ENCODE measurements at places on chromosomes 7 and 10.
A peak's percentile ranks its signal among the peaks of the same experiment; 100 is the strongest.

DNA sequence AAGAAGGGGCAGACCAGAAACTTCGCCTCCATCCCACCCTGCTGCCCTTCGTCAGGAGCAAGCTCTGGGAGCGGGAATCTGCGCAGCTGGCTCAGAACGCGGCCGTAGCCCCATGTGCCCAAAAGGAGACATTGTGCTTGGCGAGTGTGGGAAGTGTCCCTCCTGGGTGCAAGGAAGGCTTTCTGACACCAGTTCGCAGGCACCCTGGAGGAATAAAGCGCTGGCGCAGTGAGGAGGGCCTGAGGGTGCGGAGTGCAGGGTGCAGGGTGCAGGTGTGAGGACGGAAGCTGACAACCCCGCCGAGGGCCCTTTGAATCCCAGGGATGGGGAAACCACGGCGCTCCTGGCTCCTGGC, 811 bp downstream of the SLIT1 start:
- peak; percentile 33 for DNase-seq

- DNase-seq, result no peak
Observed at GRCh38 chr7:18637516-18637915, 142.0 kb downstream of the HDAC9 start.

- no peak for DNase-seq
Observed at GRCh38 chr7:116101704-116102103, 71.1 kb upstream of the TFEC start.

DNA sequence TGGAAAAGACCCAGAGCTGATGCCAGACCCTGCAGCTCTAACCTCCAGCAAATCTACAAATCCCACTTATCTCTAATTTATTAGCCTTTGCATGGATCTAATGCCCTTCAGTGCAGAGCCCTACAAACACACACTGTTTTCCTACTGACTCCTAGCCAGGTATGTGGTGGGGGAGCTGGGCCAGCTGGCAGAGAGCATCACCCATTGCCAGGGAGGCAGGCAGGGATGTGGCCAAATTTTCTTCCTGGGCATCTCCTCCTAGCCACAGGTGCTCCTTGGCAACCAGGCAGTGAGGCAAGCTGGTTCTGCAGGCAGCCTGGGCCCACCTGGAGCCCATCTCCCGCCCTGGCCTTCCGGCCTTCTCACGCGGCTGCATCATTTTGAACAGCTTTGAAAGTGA, 55.9 kb upstream of the EMX2 start:
- DNase-seq, result no peak

DNA sequence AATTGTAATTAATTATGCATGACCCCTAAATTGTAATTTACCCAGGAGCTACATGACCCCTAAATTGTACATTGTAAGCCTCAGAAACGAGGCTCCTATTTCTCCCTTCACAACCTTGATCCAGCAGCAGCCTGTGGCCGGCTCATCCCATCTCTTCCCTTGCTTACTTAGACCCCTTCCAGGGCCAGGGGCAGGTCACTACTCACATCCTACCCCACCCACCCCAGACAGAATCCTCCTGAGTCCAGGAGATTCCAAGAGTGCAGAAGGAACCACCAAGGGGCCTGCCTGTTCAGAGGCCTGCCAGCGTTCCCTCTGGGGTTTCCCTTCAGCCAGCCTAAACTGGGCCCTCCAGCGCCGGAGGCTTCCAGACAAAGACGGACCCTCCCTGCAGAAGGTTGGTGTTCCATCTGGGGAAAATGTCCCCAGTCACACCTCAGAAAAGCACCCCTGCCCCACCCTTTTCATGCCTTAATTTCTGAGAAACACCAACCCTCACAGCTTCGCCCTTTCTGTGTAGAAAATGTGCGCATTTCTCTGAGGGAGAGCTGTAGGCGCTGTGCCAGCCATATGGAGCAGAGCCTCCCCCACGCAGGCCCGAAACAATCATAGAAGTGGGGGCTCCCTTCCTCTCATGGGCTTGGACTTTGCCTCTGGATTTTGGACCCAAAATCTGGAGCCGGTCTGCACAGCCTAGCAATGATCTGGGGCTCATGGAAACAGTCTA, 19.2 kb downstream of the LEP start:
- DNase-seq, result no peak

DNA sequence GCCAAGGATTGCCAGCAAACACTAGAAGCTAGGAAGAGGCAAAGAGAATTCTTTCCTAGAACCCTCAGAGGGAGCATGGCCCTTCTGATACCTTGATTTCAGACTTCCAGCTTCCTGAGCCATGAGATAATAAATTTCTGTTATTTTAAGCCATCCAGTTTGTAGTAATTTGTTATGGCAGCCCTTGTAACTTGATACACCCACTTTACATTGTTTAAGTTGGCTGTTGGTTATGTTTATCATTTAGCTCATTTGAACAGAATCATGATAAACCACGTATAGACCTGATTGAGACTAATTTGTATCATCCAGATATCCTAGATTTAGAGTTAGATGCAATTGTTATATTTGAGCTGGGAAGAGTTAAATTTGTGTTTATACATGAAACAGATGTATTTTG, 9.4 kb upstream of the TES start:
- DNase-seq, result no peak

DNA sequence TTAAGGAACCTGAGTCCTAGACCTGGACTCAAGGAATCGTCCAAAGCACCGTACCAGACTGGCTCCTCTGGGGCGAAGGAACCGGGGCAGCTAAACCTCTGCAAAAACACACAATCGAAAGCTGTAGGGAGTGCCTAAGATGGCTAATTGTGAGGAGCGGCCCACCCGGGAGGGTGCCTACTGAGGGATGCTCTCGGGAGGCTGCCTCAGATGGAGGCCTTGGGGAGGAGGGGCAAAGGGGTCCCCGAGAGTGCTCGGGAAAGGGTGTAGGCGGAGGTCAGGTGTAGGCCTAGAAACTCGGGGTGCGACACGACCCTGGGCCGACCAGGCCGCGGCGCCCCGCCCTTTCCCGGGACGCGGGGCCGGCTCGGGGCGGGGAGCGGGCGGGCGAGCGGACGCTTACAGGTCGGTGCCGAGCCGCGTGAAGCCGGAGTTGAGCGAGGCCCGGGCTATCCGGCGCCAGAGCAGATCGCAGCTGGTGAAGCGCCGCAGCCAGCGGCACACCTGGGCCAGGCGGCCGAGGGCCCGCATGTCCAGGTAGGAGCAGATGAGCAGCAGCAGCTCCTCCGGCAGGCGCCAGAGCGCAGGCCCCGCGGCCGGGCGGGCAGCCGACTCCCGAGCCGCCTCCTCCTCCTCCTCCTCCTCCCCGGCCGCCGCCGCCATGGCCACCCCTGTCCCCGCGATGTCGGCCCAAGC, 844 bp downstream of the FBXW4 start:
- peak; percentile 46 for DNase-seq

GRCh38 chr7:45229156-45229920, 71.7 kb downstream of the RAMP3 start:
- no peak for DNase-seq

DNA sequence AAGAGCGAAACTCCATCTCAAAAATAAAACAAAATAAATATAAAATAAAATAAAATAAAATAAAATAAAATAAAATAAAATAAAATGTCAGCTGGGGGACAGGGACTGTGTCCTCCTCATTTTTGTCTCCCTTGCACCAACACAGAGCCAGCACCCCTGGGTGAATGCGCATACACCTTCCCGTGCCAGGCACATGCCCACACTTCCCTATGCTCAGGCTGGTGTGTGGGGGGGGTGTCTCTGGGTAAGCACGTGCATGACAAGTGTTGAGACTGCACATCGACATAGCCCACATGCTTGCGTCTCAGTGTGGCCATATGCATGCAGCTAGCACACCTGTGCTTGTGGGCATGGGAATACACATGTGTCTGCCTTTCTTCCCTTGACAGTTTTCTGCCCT, 24.7 kb upstream of the TLX1 start:
- no peak for DNase-seq

DNA sequence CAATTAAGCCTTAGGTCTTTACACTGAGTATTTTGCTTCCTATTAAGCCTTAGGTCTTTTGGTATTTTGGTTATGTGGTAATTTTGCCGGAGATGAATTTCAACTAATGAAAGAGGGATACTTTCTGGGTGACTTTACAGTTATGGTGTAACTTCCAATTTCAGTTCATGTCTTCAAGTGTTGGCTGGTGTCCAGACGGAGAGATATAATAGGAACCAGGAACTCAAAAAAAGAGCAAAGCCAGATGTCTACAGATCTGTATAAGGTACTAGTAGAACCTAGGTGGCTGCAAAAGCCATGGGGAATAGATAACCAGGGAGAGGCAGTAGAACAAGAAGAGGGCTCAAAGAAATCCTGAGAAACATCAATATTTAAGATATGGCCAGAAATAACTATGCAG, 12.3 kb downstream of the ERCC6 start:
- DNase-seq, result no peak

- peak; percentile 54 for DNase-seq
Observed at GRCh38 chr7:98810153-98810802, 59.5 kb downstream of the TMEM130 start.

DNA sequence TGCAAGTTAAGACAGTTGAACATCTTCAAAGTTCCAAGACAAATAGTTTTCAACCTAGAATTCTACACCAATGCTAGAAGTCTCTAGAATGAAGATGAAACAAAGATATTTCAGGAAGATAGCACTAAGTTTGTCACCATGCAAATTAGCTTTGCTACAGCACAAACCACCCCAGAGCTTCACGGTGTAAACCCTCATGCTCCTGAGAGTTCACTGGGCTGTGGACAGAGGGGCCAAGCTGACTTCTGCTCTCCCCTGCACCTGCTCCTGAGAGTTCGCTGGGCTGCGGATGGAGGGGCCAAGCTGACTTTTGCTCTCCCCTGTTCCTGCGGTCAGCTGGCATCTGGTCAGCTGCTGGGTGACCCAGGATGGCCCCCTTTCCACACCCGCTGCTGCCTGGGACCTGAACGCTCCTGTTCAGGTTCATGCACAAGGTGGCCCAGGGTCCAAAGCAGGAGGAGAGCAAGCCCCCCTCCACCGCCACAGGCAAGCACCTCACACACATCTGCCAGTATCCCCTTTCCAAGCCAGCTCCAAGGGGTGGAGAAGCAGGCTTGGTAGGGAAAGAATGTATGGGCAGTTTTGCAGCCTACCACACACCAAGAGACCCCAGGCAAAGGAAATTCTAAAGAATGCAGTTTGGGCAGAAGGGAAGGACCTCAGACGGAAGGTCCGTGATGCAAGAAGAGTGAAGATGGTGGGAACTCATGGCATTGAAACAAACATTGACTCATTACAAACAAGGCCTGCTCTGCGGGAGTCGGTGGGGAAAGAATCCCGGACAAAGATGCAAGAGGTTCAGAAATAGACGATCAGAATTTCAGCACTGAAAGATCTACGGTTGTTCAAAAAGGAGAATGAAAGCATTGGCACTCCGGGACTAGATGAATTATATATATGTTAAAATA, 137.8 kb upstream of the PPP2R2D start:
- DNase-seq, result peak; percentile 44

DNA sequence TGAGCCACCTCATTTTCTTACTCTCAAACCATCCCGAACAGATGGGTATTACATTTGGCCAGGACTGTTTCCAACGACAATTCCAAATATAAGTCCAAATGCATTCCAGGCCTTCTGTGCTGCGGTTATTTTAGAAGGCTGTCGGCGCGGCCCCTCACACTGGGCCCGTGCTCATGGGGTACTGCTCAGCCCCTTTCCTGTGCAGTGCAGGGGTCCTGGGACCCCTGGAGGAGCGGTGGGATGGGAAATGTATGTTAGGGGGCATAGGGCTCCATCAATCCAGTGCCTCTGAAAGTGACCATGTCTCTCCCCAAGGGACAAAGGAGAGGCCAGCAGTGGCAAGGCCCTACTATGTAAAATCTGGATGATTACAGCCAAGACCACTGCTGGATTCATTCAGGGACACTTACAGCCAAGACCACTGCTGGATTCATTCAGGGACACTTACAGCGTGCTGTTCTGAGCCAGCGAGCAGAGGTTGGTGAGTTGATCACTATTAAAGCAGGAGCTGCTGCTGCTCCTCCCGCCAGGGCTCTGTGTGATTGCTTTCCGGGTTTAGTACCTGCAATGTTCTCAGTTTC, 66.3 kb downstream of the CHST15 start:
- no peak for DNase-seq

Data from tibial artery (tissue), 4 donors.